ENCODE measurements at places on chromosomes 12 and 14.
A peak's percentile ranks its signal among the peaks of the same experiment; 100 is the strongest.

DNA sequence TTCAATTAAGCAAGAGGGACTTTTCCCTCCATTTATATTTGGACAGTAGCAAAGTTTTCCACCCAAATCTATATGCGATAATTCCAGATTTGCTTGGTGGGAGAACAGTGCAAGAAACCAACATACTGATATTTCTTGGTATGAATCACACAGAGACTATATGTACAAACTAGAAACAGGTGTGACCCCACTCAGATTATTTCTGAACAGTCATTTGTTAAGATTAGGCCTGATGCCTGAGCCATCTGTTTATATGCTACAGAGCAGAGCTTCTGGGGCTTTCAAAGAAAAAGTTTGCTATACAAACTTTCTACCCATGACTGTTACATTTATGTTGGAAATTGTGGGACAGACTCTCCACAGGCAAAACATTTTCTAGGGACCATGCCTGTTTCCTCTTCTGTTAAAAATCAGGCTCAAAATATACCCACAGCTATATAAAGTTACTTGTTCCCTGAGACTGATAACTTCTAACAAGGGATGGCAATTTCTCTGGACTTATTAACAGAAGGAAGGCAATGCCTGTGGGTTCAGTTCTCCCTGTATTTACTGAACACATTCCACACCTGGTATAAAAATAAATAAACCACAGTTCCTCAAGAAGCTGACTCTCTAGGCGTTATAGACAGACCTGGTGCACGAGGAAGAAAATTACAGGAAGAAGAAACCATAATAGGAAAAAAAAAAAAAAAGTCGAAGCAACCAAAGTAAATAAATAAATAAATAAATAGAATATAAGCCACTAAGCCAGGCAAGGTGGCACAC lies 8.0 kb downstream of the PTPN21 start:
- DNase-seq, result no peak

- no peak for DNase-seq
These were observed 53.2 kb upstream of the CMKLR1 start for GRCh38 chr12:108392284-108392683.

- no peak for DNase-seq
These were observed 29.4 kb upstream of the KCNA5 start for GRCh38 chr12:5014269-5014668.

DNA sequence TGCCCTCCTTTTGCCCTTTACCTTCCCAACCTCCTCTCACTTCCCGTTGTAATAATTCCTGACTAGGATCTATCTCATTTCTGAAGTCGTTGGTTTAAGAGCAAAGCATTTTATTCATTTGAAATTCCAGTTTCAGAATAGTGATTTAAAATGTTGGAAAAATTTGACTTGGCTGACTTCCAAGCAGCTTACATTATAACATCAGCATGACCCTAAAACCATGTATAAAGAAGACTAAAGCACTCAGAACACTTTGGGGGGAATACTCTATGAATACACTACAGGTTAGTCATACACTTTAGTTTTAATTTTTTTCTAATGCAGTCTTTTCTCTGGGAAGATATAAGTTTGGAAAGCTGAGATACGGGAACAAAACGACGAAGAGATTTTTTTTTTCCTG lies 161.1 kb downstream of the BTG1 start:
- no peak for DNase-seq

- no peak for DNase-seq
These were observed 169.2 kb upstream of the HMGA2 start for GRCh38 chr12:65655074-65655493.

DNA sequence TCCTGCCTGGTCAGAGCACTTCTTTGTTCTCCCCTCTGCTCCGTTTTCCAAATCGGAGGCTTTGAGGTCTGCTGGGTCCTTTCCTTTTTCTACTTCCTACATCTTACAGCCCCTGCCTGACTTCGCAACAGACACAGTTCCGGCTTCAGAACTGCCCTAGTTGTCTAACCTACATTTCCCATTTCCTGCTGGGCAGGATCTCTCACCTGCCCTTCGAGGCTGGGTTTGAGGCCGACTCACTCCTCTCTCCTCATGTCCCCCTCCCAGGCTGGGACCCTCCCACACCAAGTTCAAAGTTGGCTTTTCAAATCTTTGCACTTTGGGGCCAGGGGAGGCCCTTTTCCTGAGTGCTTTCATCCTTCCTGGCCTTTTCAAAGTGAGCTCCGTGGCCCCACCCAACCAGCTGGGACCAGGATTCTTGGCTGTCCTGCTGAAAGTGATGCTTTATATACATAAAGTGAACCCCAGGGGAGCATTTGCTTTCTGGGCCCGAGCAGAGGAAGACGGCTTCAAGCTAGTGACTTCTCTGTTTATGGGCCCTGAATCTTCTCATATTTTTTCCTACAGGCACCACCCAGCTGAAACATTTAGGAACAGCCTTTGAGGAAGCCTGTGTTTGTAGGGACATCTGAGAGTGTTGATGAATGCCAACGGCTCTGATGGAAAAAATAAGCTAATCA lies 281.0 kb upstream of the CRY1 start:
- DNase-seq, result no peak

GRCh38 chr14:71212093-71212492 lies 304.8 kb downstream of the PCNX1 start:
- DNase-seq, result no peak

DNA sequence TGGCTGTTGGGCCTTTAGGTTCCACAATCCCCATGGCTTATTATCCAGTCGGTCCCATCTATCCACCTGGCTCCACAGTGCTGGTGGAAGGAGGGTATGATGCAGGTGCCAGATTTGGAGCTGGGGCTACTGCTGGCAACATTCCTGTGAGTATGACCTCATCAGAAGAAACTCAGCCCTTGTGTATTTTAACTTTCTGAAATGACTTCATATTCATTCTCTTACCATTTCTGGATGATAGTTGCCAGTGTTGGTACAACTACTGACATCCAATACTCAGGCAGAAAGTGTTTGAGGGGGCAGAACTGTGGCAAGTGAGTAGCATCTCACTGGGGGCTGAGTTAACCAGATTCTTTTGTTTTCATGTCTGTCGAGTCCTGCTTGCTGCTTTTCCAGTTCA lies 2.3 kb downstream of the DAZAP2 start:
- DNase-seq, result no peak

DNA sequence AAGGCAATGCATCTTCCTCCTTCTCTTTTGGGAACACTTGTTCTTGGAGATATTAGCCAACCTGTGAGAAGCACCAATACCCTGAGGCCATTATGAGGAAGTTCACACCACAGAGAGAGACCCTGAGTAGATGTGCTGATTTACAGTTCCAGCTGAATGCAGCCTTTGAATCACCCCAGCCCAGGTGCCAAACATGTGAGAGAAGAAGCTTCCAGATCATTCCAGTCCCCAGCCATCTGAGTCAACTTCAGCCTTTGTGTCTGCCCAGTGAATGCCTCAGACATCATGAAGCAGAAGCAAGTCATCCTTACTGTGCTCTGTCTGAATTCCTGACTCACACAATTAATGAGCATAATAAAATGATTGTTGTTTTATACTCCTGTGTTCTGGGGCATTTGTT lies 25.1 kb downstream of the C12orf42 start:
- DNase-seq, result no peak

DNA sequence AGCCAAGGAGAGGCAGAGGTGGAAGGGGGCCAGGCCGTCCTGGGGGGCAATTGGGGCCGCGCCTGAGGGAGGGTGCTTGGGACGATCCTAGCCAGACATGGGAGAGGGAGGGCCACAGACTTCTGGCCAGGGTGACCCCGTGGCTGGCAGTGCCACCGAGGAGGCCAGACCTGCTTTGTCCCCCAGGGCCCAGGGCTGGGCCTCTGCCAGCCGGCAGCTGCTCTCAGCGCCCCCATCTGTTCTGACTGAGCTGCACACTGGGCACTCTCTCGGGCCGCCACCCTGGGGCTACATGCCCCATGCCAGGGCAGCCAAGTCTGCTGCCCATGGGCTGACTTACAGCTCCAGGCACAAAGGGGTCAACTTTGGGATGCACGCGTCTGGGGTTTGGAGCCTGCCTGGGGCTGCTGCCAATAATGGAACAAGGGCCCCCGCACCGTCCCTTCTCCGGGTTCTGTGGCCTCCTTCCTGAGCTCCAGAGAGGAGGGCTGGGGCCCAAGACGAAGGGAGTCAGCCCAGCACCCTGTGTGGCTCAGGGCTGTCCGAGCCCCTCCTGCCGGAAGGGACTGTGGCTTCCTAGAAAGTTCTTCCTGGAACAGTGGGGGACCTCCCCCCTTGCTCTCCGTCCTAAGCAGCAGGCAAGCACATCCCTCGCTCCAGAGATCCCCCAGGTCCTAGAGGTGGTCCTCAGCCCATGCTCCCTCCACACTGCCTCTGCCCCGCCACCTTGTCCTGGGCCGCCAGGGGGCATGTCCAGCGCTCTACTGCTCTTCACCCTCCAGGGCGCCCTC lies 1.1 kb downstream of the ADSS1 start:
- peak; percentile 32 for DNase-seq

DNA sequence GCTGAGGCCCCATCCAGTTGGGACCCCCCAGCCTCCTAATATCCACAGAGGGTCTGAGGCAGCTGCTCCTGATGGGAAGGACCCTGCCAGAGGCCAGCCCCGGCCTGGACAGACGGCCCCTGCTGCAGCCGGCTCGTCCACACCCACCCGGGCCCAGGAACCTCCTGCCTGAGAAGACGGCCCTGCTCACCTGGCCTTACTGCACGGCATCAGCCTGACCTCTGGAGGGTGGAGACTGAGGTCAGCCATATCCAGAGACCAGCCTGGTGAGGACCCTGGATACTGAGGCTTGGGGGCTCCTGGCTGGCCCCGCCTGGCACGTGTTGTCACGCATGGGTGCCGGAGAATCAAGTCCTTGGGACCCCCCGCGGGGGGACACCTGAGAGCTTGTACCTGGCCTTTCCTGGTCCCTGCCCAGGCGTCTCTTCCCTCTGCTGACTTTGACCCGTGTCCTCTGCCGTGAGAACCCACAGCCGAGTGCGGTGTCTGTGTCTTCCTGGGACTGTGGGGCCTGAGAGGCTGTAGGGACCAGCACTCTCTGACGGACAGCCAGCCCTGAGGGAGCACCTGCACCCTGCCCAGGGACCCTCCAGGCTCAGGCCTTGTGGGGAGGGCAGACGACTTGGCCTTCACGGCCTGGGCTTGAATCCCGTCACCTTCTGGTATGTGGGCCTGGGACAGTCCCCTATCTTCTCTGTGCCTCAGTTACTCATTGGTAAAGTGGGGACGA lies 57.3 kb downstream of the NOC4L start:
- no peak for DNase-seq

GRCh38 chr12:58346032-58346632 lies 404.8 kb downstream of the ATP23 start:
- DNase-seq, result peak; percentile 39

- DNase-seq, result peak; percentile 84
These were observed 231.2 kb downstream of the ETNK1 start for GRCh38 chr12:22856178-22856577.

DNA sequence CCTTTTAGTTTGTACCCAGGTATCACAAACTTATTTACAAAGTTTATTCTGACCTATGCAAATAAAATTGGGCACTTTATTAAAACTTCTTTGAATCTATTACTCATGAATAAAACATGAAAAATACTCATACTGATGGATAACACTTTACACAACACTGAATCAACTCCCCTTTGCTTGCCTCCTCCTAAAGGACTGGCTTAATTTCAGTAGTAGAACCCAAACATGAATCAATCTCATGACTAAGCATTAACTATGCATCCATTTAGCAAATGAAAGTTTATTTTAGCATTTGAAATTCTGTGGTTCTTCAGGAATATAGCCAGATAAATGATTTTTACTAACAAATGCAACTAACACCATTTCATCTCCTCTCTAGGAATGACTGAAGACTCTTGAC lies 32.4 kb downstream of the DENND5B start:
- DNase-seq, result no peak

GRCh38 chr14:61929651-61930050 lies 167.4 kb downstream of the SNAPC1 start:
- DNase-seq, result no peak

GRCh38 chr12:103272949-103273348 lies 222.8 kb downstream of the C12orf42 start:
- no peak for DNase-seq

DNA sequence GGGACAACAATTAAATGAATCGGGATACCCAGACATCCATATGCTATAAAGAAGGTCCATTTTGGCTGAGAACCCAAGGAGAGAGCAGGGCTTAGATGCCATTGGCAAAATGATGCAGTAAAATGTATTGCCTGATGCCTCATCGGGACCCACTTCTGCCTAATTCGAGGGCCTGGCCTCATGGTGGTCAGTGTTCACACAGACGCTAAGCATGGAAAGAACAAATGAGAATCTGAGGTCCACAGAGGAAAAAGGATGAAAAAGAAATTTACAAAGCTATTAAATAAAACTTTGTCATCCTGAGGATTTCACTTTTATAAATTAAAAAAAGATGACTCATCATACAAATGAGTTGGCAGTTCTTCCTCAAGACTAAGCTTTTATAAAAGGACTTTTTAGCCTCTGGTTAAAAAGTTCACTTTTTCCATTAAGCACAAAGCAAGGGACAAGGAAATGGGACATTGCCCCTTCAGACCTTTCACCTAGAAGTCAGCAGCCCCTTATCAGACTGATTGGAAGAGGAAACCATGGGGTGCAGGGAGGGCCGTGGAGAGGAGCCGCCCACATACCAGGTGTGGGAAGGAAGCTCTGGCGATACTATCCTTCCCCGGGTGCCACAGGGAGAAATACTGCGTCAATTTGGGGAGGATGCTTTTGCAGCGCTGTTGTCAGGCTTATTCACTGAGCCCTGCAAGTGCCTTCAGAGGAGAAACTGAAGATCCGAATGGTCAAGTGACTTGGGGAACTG lies 176.0 kb downstream of the EGLN3 start:
- no peak for DNase-seq

DNA sequence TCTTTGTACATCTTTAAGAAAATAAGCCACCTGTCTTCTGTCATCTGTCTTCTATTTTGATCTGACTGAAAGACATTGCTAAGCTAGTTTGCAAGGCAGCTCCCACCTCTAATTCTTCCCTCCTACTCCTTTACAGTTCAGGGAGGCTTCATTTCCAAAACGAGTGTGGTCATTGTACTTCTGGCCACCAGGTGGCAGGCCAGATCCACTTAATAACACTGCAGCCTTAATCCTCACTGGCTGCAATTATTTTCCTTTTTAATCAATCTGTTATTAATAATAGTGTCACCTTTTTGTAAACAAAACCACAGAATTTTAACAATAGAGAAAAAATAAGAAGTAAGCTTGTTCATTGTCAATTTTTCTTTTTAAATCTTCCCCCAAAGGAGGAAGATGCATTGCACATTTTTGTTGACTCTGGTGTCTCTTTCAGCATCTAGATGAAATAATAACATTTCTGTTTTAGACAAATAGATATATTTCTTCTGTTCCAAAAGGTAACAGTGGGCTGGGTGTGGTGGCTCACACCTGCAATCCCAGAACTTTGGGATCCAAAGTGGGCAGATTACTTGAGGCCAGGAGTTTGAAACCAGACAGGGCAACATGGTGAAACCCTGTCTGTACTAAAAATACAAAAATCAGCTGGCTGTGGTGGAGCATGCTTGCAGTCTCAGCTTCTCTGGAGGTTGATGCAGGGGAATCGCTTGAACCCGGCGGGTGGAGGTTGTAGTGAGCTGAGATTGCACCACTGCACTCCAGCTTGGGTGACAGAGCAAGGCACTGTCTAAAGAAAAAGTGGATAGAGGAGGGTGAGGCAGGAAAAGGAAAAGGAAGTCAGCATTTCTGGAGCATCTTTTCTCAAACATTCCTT lies 23.3 kb downstream of the GABARAPL1 start:
- peak; percentile 16 for DNase-seq

GRCh38 chr14:97719931-97720330 lies 922.7 kb downstream of the VRK1 start:
- DNase-seq, result no peak

GRCh38 chr12:51538149-51538548 lies 52.9 kb upstream of the SCN8A start:
- DNase-seq, result no peak

- DNase-seq, result no peak
These were observed 659.2 kb downstream of the SLC16A7 start for GRCh38 chr12:60255044-60255443.

GRCh38 chr12:62158461-62159360 lies 101.5 kb upstream of the USP15 start:
- no peak for DNase-seq
